Right atrium auricular region (tissue), 2 donors: ENCODE measurements at places on chromosomes 5 and 9. TPM values are rescaled to one million over a fixed set of nuclear protein-coding genes. Genes with fewer than 3 reads are reported as not detected.
A peak's percentile ranks its signal among the peaks of the same experiment; 100 is the strongest.

GRCh38 chr5:103834216-103834615 lies 271.6 kb upstream of the NUDT12 start:
- DNase-seq: no peak

- DNase-seq: no peak
Observed at GRCh38 chr5:150989695-150990094, 30.7 kb upstream of the GPX3 start.

DNA sequence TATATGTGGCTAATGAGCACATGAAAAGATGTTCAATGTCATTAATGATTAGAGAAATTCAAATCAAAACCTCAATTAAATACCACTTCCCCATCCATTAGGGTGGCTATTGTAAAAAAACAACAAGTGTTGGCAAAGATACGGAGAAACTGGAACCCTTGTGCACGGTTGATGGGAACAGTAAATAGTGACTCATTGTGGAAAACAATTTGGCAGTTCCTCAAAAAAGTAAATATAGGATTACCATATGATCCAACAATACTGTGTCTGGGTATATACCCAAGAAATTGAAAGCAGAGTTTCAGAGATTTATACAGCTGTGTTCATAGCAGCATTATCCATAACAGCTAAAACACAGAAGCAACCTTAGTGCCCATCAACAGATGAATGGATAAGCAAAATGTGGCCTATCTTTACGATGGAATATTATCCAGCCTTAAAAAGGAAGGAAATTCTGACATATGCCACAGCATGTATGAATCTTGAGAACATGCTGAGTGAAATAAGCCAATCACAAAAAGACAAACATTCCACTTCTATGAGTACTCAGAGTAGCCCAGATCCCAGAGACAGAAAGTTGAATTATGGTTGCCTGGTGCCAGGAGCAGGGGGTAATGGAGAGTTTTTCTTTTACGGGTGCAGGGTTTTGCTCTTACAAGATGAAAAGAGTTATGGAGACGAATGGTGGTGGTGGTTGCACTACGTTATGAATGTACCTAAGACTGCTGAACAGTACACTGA lies 41.4 kb upstream of the LRRC14B start:
- no peak for DNase-seq

DNA sequence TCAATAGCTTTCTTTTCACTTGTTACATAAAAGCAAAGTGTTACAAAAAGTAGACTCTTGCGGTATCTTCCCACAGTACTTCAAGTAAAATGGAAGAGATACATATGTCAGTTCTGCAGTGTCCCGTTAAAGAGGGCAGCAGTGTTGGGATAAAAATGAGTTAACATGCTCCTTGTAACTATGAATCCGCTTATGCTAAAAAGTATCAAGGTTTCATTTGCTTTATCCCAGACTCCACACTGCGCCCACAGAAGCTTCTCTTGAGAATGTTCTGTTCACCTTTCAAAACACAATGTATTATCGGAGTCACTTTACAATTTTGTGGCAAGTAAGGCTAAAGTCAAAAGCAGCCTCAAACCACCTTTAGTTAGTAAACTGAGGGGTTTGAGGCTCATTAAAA lies 790 bp downstream of the PTAR1 start:
- no peak for DNase-seq

DNA sequence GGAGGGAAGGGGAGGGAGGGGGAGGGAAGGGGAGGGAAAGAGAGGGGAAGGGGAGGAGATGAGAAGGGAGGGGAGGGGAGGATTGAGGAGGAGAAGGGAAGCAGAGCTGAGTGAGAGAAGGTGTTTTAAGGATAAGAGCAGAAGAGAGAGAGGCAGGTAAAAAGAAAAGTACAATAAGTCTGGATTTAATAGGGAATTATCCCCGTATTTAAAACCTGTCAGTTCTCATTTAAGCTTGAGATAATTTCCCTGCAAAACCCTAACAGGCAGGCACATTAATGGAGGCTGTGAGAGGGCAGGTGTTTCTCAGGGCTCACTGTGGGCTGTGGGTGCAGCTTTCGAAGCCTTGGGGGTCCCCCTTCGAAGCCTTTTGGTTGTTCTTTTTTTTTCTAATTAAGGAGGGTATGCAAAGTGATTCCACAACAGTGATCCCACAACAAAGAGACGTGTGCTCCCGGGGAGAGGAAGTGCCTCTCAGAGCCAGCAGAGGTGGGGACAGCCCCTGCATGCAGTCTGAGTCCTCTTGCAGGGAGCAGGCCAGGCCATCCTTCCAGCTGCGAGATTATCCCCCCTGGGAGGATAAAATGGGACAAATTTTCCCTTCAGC lies 317.9 kb upstream of the IRX1 start:
- DNase-seq: no peak

DNA sequence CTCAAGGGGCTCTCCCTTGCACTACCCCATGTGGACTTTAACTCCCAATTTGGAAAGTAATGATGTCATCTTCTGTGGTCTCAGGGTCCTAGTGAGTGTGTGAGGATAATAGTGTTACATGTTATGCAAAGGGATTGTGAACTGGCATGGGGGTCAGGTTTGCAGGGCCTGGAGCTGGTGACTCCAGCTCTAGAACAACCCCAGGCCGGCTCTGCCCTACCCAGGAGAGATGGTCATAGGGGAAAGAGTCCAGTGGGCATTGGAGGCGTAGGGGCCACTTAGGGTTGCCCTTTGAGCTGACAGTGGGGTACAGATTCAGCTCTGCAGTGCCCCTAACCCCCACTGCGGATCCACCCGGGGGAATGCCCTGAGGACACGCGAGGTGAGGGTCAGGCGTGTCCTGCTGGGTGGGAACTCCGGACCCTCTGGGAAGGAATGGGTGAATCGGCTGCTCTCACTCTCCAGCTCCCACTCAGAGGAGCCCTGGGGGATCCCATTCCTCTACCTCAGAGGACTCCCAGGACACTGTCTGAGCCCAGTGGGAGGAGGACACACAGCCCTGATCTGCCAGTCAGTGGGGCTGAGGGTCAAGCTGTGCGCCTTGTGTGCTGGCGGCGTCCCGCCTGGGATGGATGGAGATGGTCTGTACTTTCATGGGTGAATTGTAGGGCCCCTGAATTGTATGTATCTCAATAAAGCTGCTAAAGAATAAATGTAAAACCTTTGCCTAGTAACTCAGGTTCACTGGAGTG lies 2.5 kb upstream of the NKD2 start:
- peak; percentile 57 for DNase-seq

GRCh38 chr9:71981944-71982343 lies 70.5 kb downstream of the C9orf85 start:
- DNase-seq: no peak

DNA sequence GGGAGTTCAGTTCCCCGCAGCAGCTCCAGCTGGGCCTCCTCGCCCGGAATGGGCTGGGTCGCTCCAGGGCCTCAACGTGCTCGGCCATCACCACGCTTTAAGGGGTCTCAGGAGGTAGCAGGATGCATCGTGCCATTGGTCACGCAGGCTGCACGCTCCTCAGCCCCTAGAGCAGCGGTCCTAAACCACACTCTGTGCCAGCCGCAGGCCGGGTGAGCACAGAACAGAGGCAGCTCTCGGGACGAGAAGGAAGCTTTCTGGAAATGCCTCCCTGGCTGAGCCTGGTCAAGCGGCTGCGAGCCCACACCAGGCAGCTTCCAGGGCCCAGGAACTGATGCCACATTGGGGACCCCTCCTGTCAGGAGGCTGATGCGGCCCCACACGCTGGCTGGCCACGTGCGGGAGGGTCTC lies 39.3 kb upstream of the LPCAT1 start:
- DNase-seq: no peak

GRCh38 chr5:52808316-52808901 lies 20.7 kb downstream of the ITGA1 start:
- no peak for DNase-seq

DNA sequence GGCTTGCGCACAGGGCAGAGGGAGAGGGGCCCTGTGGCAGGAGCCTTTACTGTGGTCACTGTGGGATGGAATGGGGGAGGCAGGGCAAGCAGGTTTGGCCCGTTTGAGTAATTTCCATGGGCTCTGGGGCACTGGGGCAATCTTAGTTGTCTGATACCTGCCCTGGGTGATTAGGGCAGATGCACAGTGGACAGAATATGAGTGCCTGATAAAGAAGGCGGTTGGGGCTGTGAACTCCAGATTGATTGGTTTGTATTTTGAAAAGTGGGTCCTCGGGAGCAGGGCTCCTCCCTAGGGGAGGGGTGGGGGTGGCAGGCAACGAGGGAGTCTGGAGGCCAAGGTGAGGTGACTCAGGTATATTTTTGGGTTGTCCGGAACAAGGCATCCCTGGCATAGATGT lies 247.5 kb downstream of the NSG2 start:
- no peak for DNase-seq

DNA sequence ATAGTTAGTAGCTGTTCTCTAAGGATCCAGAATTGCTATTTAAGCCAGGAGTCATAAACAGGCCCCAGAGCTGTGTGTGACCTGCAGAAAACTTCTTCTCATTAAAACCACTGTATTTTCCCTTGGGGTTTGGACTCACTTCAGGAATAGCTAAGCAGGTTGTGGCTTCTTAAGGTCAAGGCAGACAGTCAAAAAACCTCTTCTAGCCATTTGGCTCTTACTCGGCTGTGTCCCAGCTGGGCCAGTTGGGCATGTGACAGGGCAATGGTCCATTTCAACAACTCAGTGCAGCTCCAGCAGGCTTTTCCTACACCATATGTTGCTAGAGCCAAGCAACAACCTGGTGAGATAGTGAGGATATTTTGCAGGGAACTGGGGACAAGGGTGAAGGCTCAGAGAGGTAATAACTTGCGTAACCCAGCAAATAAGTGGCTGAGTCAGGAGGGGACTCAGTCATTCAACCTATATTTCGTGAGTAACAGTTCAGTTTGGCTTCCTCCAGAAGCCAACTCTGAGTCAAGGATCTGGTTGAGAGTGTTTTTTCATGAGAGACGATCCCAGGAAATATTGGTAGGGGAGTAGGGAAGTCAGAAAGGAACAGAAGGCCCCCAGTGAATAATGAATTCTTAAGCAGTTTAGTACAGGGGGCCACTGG lies 115.4 kb upstream of the PPP2R2B start:
- DNase-seq: no peak

GRCh38 chr5:135032999-135033861 lies 798 bp downstream of the PITX1 start:
- no peak for DNase-seq

DNA sequence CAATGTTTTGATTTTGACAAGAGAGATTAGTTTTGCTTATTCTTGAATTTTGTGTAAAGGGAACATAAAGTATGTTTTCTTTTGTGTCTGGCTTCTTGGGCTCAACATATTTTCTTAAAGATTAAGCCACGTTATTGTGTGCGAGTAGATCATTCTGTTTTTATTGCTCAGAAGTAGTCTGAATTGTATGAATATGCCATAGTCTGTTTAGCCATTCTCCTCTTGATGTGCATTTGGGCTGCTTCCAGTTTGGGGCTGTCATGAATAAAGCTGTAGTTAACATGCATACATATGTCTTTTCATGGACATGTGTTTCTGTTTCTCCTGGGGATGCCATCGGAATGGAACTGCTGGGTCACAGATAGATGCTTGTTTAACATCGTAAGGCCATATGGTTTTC lies 198.9 kb downstream of the FANCC start:
- no peak for DNase-seq

Gene NKD2
- total RNA-seq: 2.4 TPM

Gene PCDHB5
- total RNA-seq: 3.8 TPM

Gene IRX1
- not detected for total RNA-seq

Gene GPR151
- not detected for total RNA-seq

Gene FABP6
- total RNA-seq: not detected
